ENCODE measurements at places on chromosomes 4 and X.

DNA sequence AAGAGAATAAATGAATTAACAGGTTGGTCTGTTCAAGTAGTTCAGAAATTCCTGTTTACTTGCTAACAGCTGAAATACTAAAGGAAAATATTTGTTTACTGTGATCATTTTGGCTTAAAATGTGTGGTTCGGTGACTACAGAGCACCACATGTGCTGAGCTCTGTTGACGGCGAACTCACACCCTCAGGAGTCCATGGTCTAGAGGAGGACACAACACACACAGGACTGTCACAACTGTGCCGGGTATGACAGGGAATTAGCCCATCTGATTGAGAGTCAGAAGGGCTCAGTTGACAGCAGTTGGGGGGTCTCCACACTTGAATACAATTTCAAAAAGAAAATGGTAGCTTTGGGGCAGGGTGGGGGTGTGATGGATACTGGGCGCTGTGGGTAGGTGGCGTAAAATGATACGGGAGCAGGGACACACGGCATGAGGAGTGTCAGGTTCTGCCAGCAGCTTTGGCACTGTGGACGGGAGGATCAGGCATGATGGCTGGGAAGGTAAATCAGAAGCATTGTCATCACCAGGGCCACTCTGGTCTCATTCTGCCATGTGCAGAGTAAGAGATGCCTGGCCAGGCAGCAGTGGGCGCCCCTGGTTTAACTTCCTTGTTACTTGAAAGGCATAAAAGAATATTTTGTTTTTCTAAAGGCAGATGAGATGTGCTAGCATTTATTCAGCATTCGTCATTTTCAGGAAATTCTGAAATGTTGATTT, 33.3 kb downstream of the CLDN22 start:
- DNase-seq: no peak

- DNase-seq: peak; percentile 23
Measured at GRCh38 chrX:19855700-19856381, 31.6 kb downstream of the SH3KBP1 start.

- DNase-seq: no peak
Measured at GRCh38 chr4:78703079-78703478, 73.1 kb upstream of the BMP2K start.

DNA sequence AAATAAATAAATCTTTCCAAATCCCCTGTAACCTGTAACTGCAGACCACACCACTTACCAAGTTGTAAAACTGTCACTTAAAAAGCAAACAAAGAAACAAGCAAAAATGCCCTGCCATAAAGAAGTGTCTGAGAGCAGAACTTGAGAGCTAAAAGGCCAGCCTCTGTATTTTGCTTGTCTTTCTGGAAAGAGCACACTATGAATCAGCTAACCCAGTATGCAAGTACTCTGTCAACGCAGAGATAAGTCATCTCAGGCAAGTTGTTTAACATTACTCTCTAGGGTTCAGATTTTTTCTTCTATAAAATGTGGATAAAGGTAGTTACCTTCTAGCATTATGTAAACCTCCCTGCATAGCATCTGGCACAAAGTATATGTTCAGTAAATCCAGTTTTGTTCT, 134.8 kb downstream of the HS3ST1 start:
- DNase-seq: no peak

DNA sequence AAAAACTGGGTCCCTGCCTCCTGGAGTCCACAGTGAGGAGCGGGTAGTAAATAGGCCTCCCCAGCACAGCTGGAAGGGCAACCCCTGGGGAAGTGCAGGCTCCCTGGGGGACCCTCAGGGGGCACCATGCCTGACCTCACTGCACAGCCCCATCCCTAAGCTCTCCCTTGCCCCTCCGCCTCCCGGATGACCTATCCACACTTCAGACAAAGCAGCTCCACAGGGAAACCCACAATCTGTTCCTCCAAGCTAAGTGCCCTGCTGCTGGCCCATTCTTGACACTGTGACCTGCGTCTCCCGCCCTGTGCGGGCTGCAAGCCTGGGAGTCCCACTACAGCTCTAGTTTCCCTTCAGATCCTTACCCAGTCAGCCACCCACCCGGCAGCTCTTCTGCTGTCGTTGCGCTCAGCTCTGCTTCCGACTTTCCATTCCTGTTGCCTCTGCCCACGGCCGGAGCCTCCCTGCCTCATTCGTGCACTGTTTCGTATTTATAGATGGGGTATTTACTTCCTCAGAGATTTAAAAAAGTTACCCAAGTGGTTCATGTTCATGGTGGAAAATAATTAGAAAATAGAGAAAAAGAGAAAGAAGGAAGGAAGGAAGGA, 47.0 kb upstream of the STOX2 start:
- no peak for DNase-seq

DNA sequence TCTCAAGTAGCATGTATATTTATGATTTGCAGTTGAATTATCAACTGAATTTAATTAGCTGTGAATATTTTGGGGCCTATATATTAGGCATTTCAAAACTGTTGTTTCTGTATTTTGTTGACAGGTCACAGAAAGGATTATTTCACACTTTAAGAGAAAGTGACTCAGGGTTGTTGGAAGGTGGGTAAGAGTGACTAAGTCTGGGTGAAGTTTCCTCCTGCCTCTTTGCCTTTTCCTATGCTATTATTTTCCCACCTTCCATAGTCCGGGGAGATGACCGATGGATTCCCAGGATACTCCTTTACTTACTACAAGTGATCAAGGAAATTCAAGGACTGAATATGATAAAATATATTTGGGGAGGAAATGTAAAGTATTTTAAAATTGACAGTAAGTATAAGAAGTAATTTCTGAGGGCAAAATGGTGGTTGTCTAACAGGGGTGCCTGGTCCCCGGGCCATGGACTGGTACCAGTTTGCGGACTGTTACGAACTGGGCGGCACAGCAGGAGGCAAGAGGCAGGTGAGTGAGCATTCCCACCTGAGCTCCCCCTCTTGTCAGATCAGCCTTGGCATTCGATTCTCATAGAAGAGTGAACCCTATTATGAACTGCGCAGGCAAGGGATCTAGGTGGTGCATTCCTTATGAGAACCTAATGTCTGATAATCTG, 175.5 kb upstream of the GPRIN3 start:
- DNase-seq: no peak

- no peak for DNase-seq
Measured at GRCh38 chrX:121227888-121228287, 180.5 kb downstream of the GLUD2 start.

DNA sequence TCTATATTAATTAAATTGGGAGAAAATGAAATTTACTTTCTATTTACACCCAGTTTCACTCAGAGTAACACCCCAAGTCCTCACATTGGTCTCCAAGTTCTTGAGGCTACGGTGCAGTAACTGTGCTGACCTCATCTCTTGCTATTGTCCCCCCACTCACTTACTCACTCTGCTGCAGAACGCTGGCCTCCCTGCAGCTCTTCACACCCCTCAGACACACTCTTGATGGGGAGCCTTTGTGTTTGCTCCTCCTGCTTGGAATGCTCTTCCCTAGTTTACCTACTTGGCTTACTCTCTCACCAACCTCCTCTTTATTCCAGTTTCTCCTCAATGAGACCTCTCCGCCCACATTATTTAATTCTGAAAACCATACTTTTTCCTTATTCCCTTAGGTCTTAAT, 22.2 kb upstream of the SPARCL1 start:
- DNase-seq: no peak

- no peak for DNase-seq
Measured at GRCh38 chr4:8886612-8887406, 15.2 kb upstream of the HMX1 start.

DNA sequence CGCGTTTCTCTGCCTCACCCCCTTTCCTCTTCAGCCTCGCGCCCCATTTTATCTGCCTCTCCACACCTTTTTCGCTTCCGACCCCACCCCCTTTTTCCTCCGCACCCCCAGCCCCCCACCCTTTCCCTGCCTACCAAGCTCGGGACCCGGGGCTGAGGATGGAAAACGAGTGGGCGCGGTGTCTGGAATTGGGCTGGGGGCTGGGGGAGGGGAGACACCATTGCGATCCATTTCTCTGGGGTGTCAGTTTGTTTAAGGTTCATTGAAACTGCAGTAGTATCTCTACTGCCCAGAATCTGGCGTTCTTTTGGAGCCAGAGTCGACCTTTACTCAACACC, 707 bp downstream of the SLC9A6 start:
- DNase-seq: no peak

Data from astrocyte of the cerebellum (primary cell).